Activated CD4-positive, CD25-positive, alpha-beta regulatory T cell (primary cell): ENCODE measurements at places on chromosomes 3 and 15.
A peak's percentile ranks its signal among the peaks of the same experiment; 100 is the strongest.

GRCh38 chr3:148084931-148085330, 612.8 kb upstream of the AGTR1 start:
- DNase-seq = peak; percentile 0

DNA sequence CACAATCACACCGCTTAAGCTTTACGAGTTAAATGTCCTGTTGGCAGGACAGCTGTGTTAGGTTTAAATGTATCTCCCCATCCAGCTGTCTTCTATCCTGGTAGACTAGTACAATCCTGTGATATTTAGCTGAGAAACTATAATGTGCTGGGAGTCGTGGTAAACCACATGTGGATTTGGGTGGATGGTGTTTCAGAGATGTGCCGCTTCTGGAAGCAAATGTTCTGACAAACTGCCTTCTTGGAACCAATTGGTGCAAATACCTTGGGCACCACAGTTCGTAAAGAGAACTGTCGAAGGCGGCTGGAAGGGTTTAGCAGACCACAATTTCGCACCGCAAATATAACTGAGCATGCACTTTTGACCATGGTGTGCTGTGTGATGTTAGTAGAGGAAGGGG, 15.0 kb downstream of the SCG5 start:
- no peak for DNase-seq

GRCh38 chr15:43879386-43880355, 52.9 kb downstream of the WDR76 start:
- DNase-seq = no peak

- DNase-seq = no peak
Measured at GRCh38 chr3:154044671-154045070, 76.5 kb upstream of the ARHGEF26 start.

GRCh38 chr3:155843569-155843968, 10.7 kb downstream of the SLC33A1 start:
- DNase-seq = no peak

DNA sequence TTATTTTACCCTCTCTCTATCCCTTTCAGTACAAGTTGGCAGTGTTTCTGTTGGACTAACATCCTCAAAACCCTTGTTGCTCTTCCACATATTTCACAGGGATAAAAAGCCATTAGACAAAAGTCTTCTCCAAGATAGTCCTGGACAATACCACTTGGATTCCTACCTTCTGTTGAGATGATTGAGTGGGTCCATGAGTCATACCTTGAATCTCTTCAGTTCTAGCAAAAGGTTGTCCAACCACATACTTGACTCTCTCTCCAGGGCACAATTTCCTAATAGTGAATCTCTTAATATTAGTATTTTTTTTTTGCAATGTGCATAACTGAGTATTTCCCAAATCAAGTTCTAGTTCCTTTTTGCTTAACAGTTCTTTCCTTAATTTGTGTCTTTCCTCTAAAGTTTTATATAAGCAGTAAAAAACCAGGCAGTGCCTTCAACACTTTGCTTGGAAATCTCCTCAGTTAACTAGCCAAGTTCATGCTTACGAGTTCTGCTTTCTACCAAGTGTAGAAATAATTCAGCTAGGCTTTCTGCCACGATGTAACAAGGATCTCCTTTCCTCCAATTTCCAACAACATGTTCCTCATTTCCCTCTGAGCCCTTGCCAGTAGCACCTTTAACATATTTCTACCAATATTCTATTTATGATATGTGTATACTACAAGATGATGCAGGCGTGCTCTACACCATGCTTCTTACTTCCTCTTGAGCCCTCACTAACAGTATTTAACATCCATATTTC, 68.3 kb upstream of the NEO1 start:
- DNase-seq = no peak

DNA sequence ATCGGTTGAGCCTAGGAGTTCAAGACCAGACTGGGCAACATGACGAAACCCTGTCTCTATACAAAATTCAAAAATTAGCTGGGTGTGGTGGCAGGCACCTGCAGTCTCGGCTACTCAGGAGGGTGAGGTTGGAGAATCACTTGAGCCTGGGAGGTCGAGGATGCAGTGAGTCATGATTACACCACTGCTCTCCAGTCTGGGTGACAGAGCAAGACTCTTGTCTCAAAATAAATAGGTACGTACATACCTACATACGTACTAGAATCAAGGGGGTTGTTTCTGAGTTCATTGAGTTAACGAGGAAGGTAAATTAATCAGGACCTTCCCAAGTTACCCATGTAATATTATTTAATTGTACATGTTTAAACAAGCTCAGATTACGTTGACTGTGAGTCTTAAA, 97.5 kb downstream of the CHL1 start:
- DNase-seq = no peak

- no peak for DNase-seq
Measured at GRCh38 chr15:70353606-70354345, 256.1 kb upstream of the TLE3 start.

GRCh38 chr3:60812502-60812901, 438.8 kb downstream of the FHIT start:
- DNase-seq = no peak

- DNase-seq = no peak
Measured at GRCh38 chr15:80251428-80252120, 439 bp downstream of the CTXND1 start.

GRCh38 chr3:48990636-48991469, 812 bp downstream of the P4HTM start:
- no peak for DNase-seq

- no peak for DNase-seq
Measured at GRCh38 chr3:25768851-25769250, 14.4 kb downstream of the NGLY1 start.

DNA sequence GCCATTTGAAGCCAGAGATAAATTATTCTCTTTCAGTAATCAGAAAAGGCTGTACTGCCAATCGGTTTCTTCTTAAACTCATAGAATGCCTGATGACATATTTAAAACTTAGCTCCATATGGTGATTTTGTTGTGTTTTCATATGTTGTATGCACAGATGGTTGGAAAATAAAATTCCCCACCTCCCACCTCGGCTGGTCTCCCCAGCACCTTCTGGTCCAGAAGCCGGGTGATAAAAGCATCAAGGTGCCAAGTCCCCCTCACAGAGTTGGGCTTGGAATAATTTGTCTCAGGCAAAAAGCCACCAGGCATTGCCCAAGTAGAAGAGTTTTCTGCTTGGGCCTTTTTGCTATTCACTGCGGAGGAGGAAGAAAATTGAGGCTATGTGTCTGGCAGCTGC, 18.4 kb downstream of the LARS2 start:
- DNase-seq = no peak

DNA sequence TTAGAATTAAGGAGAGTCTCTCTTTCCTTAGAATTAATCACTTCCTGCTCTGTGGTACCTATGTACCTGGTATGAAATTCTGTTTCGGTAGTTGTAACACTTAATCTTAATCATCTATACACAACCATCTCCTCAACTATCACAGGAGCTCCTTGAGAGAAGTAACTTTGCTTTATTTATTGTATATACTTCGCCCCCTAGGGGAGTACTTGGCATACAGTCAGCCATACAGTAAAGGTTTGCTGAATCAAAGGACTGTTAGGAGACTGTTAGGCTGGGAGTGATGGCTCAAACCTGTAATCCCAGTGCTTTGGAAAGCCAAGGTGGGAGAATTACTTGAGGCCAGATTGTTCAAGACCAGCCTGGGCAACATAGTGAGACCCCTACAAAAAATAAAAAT, 44.7 kb downstream of the RORA start:
- DNase-seq = no peak

GRCh38 chr3:39757307-39757706, 52.1 kb upstream of the MYRIP start:
- DNase-seq = no peak

DNA sequence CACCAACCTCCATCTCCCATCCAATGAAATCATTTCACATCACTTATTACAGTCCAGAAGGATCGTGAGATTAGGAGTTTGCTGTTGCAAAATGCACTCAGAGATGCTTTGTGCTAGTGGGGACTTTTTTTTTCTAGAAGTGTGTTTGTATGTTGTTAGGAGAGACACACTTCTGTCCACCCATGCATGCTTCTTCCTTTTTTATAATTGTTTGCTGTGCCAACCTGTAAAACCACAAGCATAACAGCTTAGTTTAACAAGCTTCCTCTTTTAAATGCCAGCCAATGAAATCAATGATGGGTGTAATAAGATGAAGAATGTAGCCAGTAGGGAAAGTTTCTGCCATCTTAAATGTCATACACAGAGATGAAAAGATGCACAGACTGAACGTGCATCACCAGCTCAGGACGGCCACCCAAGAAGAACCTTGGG, 305.6 kb upstream of the STT3B start:
- no peak for DNase-seq

DNA sequence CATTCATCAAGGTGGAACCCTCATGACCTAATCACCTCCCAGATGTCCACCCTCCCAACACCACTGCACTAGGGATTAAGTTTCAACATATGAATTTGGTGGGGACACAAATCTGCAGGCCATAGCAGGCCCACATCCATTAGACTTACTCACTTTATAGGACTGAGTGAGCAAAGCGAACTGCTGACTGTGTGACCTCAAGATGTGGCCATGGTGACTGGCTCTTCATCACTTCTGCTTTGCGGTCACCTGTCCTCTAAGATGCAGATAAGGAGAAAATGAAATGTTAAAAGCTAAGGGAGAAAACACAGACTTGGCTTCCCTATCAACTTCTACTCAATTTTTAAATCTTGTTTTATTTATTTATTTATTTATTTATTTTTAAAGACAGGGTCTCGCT, 14.5 kb upstream of the DCP1A start:
- no peak for DNase-seq

DNA sequence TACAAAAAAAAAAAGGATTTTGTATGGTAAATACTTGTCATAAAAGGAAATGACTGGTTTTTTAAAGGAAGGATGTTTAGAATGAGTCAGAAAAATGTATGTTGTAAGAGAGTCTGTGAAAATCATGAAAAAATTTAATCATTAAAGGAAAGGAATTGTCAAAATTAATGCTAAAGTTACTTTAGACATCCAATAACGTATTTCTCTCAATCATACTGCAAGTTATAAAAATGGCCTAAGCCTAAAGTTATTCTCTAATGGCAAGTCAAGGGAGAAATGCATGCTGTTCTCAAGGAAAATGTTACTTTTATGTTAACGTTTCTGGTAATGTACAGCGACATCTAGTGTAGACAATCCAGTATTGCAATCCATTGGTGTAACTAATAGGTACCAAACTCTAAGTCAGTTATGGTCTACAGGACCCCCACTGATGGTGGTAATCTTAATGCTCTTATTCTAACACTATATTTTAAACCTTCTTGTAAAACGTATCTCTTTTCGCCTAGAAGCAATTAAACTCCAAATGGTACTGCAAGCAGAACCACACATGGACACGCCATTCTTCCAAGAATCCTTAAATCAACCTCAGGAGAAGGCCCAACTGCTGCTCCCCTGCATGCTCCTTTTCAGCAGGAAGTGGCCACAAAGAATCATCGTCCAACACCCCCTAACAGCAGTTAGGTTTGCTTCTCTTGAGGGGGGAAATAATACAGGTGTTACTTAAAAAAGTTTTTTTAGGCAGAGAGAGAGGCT, 35.2 kb downstream of the NCEH1 start:
- no peak for DNase-seq

DNA sequence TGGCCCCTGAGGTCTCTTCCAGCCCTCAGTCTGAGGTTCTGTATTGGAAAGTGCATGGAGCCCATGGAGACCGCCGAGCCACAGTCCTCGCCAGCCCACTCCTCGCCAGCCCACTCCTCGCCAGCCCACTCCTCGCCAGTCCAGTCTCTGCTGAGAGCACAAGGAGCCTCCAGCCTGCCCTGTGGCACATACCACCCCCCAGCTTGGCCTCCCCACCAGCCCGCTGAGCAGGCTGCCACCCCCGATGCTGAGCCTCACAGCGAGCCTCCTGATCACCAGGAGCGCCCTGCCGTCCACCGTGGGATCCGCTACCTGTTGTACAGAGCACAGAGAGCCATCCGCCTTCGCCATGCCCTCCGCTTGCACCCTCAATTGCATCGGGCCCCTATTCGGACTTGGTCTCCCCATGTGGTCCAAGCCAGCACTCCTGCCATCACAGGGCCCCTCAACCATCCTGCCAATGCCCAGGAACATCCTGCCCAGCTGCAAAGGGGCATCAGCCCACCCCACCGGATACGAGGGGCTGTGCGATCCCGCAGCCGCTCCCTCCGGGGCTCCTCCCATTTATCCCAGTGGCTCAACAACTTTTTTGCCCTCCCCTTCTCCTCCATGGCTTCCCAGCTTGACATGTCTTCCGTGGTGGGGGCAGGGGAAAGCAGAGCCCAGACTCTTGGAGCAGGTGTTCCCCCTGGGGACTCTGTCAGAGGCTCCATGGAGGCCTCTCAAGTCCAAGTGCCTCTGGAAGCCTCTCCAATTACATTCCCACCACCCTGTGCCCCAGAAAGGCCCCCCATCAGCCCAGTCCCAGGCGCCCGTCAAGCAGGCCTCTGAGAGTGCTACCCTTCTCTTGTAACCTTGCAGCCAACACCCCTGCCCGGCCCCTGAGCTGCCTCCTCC, 40.9 kb downstream of the PML start:
- no peak for DNase-seq

GRCh38 chr3:63202529-63202928, 75.6 kb upstream of the SYNPR start:
- no peak for DNase-seq

DNA sequence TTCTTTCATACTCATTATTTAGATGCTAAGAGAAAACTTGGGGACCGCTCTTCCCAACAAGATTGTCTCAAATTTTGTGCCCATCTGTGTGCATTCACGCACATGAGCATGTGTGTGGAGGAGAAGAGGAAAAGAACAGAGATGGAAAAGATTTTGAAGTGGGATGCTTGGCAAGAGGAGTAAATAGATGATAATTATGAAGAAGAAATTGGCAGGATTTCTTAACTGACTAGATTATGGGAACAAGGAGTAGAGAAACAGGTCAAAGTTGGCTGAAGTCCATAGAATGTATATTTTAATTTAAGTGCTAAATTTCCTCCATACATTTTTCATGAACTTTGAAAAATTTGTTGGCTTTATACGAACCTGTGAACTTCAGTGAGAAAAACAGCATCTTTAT, 100.1 kb downstream of the ZNF609 start:
- DNase-seq = no peak

DNA sequence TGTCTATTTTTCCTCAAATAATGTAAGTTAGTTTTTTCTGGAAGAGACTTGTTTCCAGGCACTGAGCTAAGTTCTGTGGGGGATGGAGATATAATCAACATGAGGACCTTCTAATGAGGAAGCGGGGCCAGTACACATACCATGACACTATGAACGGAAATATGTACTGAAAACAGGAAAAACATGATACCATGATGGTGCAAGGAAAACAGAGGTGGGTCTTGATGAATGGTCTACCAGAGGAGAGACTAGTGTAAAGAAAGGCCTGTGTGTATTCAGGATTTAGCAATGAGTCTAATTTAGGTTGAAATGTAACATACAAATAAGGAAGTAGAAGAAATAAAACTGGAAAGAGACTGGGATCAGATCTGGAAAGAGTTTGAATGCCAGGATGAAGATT, 38.9 kb upstream of the TPRG1 start:
- DNase-seq = no peak

- DNase-seq = no peak
Measured at GRCh38 chr3:72658466-72659100, 189.7 kb downstream of the SHQ1 start.

GRCh38 chr3:23481616-23482278, 278.6 kb downstream of the UBE2E2 start:
- DNase-seq = no peak

- no peak for DNase-seq
Measured at GRCh38 chr15:94052711-94053110, 178.7 kb upstream of the MCTP2 start.

GRCh38 chr15:63605816-63606215, 8.6 kb downstream of the FBXL22 start:
- peak; percentile 40 for DNase-seq

GRCh38 chr15:71612397-71612722, 198.0 kb upstream of the NR2E3 start:
- no peak for DNase-seq

GRCh38 chr3:50212502-50212901, 7.4 kb downstream of the SLC38A3 start:
- no peak for DNase-seq
